Right renal cortex interstitium (tissue), 3 donors: ENCODE measurements at places on chromosomes 6 and 20. TPM values are rescaled to one million over a fixed set of nuclear protein-coding genes. Genes with fewer than 3 reads are reported as not detected.

GRCh38 chr6:3406891-3407809 is 49.7 kb downstream of the SLC22A23 start:
- no peak for DNase-seq

GRCh38 chr20:33881989-33882388 is 70.8 kb downstream of the CHMP4B start:
- peak; percentile 33 for DNase-seq

DNA sequence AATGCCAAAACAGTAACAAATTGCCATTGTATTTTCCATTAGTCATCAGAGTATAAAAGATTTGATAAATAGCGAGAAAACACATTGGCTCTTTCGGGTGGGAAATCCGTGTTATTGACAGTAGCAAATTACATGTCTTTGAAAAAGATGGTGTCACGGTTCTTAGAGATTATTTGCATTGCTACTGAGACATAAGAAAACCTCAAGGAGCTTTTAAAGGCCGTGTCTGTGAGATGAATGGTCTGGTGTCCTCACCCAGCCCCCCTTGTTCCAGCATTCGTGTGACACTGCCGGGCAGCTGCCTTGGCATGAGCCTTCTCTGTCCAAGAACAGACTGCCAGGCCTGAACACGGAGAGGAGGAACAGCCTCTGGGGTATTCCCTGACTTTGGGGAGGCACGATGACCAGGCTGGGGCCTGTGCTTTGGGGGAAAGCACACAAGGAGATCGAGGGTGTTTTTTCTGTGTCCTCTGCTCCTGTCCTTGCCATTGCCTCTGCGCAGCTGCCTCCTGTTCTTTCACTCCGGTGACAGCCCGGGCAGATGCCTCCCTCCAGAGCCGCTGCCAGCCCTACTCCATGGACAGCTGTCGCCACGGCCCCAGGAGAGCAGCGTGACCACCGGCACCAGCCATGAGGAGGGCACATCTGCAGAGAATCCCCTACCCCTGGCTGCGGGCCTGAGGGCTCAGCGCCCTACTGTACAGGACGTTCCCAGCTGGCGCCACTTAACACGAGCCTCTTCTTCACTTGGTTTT is 167.7 kb upstream of the CDYL start:
- no peak for DNase-seq

DNA sequence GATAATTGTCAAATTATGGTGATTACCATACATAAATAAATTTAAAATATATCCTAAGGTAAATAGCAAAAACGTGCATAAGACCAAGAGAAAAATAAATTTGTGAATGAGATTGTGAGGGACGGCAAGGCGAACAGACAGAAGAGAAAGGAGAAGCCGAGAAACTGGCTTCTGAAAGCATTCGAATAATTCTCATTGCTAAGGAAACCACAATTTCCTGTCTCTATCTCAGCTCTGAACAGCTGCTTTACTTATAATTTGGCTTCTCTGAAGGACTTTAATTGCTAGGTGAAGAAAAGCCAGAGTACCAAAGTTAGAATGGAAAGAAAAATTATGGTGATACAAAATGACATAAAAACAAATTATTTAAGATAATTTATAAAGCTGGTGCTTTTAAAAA is 79.0 kb upstream of the RGS17 start:
- DNase-seq, result no peak

DNA sequence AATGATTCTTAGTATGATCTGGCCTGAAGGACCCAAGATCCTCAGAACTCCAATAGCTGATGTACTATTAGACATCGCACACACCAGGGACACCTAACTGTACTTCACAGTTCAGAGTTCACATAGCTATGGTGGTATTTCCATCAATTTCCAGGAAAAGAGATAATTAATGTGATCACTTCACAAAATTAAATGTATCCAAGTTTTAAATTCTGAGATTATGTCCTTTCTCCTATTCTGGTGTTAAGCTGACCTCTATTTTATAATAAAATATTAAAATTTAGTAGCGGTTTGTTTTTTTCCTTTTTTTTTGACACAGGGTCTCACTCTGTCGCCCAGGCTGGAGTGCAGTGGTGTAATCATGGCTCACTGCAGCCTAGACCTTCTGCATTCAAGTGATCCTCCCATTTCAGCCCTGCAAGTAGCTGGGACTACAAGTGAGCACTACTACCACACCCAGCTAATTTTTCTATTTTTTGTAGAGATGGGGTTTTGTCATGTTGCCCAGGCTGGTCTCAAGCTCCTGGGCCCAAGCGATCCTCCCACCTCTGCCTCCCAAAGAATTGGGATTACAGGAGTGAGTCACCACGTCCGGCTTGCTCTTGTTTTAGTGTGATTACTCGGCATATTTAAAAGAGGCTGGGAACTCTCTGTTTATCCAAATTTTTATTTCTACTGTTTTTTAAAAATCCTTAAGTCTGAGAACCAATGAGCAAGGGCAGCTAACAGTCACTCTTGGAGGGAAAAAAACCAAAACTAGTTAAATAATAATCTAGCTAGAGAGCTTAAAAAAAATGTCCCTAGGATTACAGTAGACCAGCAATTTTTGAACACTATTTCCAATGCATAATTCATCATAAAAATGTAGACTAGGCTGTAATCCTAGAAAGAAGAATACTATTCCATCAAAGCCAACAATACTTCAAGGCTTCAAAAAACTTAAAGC is 16.0 kb downstream of the KIF13A start:
- DNase-seq, result no peak

GRCh38 chr6:32167154-32167760 is 2.9 kb downstream of the EGFL8 start:
- no peak for DNase-seq

- DNase-seq, result no peak
Measured at GRCh38 chr6:106182455-106182854, 96.3 kb downstream of the PRDM1 start.

GRCh38 chr20:37841389-37841788 is 61.5 kb upstream of the VSTM2L start:
- no peak for DNase-seq

DNA sequence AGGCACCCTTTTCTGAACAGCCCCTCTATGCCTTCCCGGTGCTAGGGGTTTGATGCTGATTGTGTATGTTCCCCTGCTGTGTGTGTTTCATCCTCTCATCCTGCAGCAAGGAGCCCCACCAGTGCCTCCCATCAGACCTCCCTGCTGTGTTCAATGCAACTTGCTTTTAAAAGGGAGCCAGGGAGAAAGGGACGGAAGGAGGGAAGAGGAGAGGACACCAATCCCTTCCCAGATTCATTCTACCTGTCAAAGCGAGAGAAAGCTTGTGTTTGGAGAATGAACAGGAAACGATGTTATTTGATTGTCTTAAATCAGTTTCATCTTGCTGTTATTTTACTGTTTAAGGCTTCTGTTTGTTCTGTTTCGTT is 259.2 kb downstream of the ADGB start:
- peak; percentile 27 for DNase-seq

- DNase-seq, result no peak
Measured at GRCh38 chr6:110566346-110567125, 90.1 kb upstream of the SLC22A16 start.

DNA sequence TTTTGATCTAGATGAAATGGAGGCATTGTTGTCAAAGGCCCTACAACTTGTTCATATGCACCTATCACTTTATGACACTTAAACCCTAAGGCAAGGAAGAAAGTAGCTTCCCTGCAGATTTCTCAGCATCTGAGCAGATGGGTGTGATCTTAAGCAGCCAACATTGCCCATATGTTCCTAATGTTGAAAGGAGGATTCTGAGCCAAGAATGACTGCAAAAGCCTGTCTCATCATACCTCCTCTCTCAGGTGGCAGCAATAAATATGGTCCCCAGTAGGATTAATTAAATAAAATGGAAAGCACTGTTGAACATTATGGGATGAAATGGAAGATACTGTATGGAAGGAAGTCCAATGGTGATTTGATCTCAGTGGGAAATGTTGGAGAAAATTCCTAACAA is 538.1 kb upstream of the MAN1A1 start:
- no peak for DNase-seq

DNA sequence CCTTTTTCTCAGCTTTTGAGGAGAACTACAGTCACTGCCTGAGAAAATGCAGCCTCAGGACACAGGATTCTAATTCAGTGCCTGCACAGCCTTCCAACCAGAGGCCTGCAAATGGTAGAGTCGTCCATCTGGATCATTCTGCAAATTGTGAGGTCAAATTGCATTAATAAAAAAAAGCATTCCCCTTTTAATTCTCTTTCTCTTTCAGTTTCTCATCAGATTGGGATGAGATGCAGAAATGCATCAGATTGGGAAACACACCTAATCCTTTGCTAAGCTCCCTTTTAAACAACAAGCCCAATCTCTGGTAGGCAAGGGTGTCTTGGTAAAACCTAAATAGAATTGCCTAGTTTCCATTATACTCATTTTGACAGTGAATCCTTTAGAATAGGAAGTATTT is 838.8 kb downstream of the MAFB start:
- no peak for DNase-seq

DNA sequence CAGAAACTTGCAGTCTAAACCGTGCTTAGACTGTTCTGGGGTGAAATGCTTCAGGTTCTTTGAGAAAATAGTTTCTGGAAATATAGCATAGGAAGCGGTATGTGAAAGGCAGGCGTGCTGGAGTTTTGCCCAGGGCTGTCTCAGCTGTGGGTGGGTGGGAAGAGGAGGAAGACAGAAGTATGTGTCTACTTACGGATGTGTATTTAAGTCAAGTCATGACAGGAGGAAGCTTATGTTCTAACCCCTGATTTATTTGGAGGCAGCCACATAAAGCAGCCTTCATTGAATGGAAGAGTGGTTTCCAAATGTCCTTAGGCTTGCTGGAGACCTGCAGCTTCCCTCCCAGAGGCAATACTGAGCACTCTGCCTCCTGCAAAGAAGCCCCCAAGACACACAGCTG is 345.8 kb upstream of the PRND start:
- no peak for DNase-seq

DNA sequence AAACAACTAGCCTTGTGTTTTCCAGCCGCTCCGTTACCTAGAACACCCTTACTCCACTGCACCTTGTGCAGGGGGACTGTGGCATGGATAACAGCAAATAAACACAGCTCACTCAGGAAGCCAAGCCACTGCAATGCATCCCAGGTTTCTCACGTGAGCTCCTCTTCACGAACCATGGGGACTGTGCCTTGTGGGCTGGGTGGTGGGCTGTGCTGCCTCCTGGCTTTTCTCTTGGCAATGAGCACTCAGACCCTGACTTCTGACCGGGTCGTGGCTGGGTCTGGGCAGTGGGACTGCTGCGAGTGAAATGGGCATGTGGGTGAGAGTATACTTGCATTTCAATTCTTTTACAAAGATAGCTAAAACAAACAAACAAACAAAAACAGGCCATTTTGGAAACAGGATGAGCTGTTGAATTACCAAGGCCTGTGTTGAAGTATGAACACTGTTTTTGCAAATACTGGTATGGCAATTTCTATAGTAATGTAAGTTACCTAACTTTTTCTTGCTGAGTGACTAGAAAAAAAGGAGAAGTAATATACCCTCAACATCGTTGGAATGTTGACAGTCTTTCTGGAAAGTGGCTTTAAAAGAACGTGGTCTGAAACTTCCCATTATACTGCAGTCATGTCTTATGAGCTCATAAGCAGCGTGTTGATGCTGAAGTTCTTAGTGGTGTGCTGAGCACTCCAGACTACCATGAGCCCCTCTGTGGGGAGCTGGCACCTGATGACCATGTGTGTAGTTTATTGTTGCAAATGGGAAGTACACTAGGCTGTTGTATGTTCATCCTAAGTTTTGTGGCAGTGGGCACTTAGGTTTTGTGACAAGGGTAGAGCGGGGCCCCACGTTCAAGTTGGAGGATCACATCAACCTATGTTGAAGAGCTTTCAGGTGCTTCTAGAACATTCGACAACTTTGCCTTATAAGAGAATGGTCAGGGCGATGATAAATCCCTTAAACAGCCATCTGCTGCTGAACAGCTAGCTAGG is 120.4 kb downstream of the ARMC2 start:
- DNase-seq, result no peak

GRCh38 chr6:133804265-133804664 is 84.6 kb upstream of the TCF21 start:
- DNase-seq, result no peak

DNA sequence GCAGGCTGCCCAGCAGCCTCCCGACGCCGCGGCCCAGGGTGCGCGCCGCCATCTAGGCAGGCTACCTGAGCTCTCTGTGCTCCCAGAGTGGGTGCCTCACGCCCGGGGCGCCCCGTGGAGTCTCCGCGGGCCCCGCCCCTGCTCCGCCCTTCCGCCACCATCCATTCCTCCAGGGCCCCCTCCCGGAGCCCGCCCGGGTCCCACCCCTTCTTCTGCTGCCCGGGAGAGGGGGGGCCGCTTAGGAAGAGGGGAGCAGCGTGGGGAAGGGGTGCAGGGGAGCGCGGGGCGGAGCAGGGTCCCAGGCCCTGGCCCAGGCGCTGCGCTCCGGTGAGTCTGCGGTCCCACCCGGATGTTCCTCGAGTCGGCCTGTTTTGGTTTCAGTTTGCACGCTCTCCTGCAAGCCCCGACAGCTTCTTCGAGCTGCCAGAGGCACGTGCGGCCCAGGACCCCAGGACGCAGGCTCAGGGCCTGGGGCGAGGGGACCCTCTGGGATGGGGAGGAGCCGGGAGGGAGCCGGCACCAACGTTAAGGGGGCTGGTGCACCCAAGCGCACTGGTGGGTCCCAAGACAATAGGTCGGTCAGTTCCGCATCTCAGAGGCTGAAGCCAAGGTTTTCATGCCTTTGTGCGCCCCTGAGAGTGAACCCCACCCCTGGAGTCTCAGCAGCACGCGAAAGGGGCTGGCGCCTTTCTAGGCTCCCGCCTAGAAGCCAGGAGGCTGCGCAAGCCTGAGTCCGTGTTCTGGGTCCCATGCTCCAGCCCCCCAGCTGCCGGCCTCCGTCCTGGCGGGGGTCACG is at the start of gene ACSS1:
Gene ACSS1 (minus strand): TSS at position 89 of the 796 bp plus-strand sequence. CDS start 37 bp downstream, at position 52.
- no peak for DNase-seq

GRCh38 chr6:127939442-127940066 is 38.7 kb upstream of the THEMIS start:
- no peak for DNase-seq

- no peak for DNase-seq
Measured at GRCh38 chr6:6661684-6662083, 73.2 kb downstream of the LY86 start.

DNA sequence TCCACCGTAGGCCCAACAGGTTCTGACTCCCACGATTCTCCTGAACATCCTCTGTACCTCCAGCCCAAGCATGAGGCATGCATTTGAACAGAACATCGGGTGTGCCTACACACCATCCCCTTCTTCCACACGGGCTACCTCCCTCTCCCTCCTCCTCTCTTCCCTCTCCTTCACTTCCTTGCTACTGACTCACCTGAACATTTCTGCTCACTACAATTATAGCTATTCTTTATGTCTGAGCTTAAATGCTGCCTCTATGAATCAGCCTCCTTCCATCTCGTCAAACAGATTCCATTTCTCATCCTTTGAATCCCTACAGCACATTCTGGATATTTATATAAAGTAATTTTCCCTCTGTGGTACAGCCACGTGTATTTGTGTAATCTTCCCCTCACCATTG is 71.4 kb upstream of the MYLIP start:
- DNase-seq, result no peak

GRCh38 chr20:1283522-1284510 is 17.7 kb downstream of the SNPH start:
- DNase-seq, result no peak

The DOK5 gene
- 11.4 TPM for polyA plus RNA-seq

The ATP5F1E gene
- polyA plus RNA-seq, result 222 TPM

The ARHGAP40 gene
- 0.26 TPM for polyA plus RNA-seq

The UBE2J1 gene
- polyA plus RNA-seq, result 58.5 TPM

The MYB gene
- 3.9 TPM for polyA plus RNA-seq

The CCR6 gene
- 0.12 TPM for polyA plus RNA-seq

The PCSK2 gene
- polyA plus RNA-seq, result 0.71 TPM
